ENCODE measurements at places on chromosomes 4 and X.

DNA sequence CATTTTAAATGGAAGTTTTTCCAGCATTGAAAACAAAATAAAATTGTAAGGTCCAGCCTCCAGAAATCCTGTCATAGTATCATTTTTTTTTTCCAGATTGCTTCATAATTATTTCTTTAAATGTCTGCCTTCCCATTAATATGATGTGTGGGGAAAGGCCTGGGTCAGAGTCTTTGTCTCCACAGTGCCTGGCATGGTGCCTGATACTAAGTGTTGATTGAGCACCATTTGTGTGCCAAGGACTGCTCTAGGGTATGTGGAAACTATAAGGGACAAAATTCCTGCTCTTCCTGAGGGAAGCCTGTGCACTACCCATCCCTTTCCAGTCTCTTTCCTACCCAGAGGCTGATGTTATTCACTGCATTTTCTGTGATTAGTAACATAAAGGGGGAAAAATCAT is 53.1 kb upstream of the BEND4 start:
- DNase-seq = no peak

GRCh38 chr4:123976285-123976684 is 579.7 kb downstream of the SPRY1 start:
- no peak for DNase-seq

DNA sequence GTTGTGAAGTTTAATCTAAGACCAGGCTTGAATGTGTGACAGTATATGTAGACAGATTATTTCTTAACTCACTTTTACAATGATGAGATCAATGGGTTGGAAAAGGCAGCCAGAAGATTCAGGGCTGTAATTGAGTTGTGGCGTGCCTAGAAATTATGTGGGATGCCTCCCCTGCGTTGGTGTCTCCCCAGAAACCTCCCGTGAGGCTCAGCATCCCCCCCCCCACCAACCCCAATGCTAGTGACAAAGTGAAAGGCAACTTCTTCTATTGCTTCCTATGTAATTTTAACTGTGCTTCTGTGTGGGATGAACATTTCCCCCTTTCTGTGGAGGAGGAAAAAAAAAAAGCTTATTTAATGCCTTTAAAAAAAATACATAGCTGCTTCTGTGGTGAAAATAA is 297.9 kb downstream of the ARHGAP10 start:
- DNase-seq = no peak

DNA sequence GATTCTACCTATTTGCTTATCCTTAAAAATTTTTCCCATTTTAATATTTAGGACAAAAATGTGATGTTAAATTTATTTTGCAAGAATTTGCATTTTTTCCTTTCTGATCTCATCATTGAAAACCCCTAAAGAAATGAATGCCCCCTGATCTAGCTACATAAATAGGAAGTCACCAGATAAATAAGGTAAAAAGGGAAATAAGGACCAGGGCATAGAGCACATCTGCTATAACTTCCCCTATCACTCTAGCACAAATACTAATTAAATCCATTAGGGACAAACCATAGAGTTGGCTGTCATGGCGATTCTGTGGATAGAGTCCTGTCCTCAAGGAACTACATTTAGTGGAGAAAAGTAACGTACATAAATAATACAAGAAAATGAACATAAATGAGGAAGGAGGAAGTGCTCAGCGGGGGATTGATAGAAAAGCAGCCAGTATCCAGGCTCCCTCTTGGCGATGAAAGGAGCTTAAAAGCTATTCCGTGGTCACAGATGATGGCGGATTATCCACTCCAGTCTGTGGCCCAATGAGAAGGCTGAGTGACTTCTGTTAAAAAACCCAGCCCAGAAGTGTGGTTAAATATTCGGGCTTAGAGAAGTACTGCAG is 76.9 kb upstream of the RPL34 start:
- DNase-seq = no peak

- no peak for DNase-seq
Measured at GRCh38 chr4:187098429-187098828, 374.8 kb upstream of the FAT1 start.

- DNase-seq = no peak
Measured at GRCh38 chrX:42096265-42096920, 173.0 kb upstream of the CASK start.

GRCh38 chr4:60215906-60216305 is 984.2 kb upstream of the ADGRL3 start:
- no peak for DNase-seq

- no peak for DNase-seq
Measured at GRCh38 chrX:118528071-118528737, 32.6 kb downstream of the DOCK11 start.

DNA sequence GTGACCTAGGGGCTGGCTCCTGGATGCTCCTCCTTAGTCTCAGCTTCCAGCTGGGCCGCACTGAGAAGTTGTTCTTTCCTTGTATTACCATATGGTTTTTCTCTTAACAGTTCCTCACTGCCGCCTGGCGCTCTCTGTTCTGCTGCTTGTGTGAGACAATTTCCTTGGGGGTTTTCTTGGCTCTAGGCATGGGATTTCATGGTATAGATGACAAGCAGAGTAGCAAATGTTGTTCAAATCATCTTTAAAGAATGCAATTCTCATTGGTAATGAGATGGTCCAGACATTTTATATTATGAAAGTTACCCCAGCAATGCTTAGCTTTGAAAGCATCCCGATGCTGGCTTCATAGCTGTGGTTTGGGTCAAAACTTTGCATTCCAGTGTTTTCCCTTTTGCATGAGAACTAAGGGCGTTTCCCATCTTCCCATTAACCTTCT is 37.6 kb downstream of the SEPTIN11 start:
- no peak for DNase-seq

DNA sequence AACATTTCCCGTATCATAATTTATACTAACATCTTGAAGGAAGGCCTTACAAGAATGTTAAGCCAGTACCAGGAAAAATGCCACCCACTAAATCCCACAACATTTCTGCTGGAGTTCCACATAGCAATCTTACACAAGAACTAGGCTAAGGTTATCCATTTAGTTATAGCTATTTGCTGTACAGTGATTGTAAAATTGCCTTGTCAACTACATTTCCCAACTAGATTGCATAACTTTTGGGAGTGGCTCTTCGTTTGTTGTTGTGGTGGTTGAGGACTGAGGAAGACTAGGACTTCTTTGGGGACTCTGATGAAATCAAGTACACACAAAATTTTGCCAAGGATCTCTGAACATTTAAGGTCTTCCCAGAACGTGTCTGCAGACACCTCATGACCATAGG is 8.0 kb downstream of the IBSP start:
- no peak for DNase-seq

DNA sequence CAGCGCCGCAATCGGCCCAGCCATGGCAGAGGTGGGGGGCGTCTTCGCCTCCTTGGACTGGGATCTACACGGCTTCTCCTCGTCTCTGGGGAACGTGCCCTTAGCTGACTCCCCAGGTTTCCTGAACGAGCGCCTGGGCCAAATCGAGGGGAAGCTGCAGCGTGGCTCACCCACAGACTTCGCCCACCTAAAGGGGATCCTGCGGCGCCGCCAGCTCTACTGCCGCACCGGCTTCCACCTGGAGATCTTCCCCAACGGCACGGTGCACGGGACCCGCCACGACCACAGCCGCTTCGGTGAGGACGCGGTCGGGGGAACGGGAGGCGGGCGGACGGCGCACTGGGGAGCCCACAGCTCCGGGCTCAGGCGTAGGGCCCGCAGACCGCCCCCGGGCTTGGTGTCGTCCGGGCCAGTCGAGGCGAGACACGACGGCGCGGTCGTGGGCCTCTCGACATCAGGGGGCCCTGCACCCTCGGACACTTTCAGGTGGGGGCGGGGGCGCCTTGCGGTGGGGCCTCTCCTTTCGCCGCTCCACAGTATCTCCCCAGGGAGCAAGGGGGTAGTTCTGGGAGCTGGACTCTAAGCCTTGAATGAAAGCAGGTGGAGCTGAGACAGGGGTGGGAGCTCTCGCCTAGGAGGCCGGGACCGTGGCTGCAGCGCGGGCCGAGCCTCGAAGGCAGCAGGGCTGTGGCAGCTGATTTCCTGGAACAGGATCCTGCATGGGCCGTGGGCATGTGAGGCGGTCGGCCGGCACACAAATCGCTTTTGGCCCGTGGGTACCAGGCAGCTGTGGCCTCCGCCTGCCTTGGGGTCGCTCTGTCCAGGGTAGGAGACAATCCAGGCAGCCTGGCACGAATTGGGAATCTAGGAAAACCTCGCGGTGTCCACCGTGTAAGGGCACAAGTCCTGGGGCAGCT is 722 bp downstream of the FGF16 start:
- no peak for DNase-seq

DNA sequence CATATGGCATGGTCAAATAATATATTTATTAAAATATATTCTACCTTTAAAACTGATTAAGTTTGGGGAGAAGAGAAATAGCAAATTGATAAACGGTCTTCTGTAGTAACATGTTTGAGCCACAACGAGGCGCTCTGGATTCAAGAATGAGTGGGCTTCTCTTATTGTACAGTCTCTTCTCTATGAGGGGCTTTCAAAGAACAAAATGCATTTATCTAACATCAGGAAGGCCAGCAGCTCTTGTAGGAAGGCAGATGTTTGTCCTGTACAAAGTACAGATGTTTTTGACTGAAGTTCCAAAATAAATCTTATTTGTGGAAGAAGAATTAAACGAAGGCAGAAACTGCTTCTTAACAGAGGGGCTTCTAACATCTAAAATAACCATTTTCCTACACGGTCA is 153.6 kb downstream of the RASL11B start:
- peak; percentile 7 for DNase-seq

DNA sequence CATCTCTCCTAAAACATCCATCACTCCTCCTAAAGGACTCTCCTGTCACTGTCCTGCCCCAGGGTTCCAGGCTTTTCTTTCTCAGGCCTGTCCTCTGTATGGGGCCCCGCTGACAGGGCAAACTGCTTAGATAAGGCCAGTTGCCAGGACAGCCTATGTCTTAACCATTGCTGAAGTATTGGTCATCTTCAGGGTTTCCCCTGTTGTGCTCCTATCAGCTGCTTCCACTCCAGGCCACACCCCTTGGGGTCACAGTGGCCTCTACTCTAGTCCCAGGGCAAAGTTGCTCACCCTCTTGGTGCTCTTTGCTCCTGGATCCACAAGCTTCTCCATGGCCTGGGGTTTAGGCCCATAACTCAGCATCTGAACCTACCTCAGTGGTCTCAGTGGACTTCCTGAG is 138.0 kb upstream of the PJA1 start:
- DNase-seq = no peak

DNA sequence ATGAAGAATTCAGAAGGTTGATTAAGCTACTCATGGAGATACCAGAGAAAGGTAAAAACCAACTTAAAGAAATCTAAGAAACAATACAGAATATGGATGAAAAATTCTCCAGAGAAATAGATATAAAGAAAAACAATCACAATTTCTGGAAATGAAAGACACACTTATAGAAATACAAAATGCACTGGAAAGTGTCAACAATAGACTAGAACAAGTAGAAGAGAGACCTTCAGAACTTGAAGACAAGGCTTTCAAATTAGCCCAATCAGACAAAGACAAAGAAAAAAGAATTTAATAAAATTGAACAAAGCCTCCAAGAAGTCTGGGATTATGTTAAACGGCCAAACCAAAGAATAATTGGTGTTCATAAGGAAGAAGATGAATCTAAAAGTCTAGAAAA is 9.6 kb downstream of the STBD1 start:
- no peak for DNase-seq

DNA sequence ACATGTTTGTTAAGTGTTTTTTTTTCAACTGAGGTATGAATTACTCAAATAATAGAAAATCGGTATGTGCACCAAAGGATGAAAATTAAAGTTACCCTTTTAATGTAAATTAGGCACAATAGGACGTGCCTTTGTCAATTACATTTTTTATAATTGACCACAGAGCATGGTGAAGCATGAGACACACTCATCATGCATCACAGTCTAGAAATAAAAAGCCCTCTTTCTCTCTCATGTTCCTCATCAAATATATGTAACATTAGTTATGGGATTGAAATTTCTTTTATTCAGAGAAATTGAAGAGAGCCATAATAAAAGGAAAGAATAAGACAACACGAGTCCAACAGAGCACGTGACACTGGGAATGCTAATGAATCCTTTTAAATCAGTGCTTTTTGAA is 3.5 kb downstream of the GNRHR start:
- DNase-seq = no peak

DNA sequence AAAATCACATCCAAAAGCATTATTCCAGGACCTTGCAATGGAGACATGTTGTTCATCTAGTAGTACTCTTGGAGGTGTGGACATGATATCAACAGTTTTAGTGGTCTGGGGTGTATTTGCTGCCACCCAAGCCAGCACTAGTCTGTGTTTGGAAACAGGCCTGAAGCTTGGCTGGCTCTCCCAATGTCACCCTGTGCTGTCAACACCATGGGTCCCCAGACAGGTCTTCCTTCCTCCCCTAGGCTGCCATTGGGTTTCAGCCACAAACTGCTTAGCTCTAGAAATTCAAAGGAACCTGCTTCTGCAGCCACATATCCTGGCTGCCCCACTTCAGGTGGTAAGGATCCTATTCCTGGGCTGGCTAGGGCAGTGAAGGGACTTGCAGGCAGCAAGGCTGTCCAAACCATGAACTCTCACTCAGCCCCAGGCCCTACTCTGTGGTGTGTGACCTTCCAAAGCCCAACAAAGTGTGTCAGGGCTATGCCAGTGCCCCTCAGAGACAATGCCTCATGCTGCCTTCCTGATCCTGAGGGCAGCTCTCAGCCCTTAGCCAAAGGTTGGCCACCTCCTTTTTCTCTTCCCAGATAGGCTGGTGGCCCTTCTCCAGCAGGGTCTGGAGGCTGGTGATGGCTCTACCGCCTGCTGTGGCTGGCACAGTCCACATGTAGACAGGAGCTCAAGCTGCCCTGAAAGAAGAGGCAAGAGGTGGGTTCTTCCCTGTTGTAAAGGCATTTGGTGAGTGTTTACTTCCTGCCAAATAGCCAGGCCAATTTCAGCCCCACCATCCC is 18.3 kb downstream of the AMER1 start:
- no peak for DNase-seq

DNA sequence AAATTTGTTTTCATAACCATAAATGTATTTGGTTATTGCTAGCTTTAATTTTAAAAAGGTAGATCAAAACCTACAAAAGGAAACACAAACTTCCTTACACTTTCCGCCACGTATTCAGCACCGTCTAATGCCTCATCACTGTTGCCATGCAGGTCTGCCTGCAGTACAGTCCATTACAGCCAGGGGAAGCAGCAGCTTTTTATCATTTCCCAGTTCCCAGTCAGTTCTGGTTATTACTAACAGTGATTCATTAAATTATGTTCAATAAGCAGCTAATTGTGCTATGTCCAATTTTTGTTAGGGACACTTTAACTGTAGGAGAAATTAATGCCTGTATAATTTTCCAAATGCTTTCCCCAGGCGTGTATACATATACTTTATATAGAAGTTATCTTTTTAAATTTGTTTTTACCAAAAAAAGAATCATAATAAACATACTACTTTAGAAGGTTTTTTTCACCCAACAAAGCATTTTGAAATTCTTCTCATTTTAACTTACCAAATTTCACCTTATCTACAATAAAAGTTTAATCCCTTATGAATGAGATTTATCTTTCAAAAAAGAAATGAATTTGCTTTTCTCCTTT is 93.3 kb downstream of the ANXA3 start:
- no peak for DNase-seq
